CD4-positive, alpha-beta memory T cell (primary cell): ENCODE measurements at places on chromosomes 16 and 17.

DNA sequence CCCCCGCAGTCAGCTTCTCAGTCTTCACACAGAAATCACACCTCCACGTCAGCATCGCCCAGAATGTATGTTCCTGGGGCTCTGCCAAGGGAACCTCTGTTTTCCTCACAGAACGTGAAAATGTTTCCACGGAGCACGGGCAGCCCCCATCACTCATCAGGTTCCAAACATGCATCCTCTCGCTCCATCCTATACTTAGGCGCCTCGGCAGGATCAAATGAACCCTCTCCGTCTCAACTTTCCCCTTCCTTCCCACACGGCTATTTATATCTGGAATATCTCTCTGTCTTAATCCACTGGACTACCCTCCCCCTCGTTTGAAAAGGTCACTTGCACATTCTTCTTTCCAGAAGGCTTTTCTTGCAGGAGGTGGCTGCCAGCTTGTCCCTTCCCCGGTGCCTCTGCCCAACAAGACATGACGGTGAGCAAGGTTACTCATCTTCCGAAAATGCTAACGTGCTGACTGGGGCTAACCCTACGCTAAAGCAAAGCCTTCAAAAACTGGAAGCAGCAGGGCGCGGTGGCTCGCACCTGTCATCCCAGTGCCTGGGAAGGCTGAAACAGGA lies 21.6 kb downstream of the NXN start:
- no peaks in the 10 kb centered on the region for H3K27me3 ChIP-seq
- no peaks in the 10 kb centered on the region for H3K4me1 ChIP-seq
- H3K36me3 ChIP-seq = no peaks in the 10 kb centered on the region
- DNase-seq = no peak

GRCh38 chr17:37168731-37169353 lies 206.9 kb upstream of the C17orf78 start:
- H3K36me3 ChIP-seq = no peaks in the 10 kb centered on the region
- DNase-seq = no peak
- H3K27ac ChIP-seq = no peak overlapping the region
- no peak overlapping the region for H3K4me3 ChIP-seq
- H3K4me1 ChIP-seq = no peaks in the 10 kb centered on the region

GRCh38 chr16:8858994-8859912 lies 9.6 kb downstream of the CARHSP1 start:
- no peak for DNase-seq
- H3K4me3 ChIP-seq = no peak overlapping the region
- peaks cover 9% of the 10 kb centered on the region for H3K36me3 ChIP-seq
- H3K27me3 ChIP-seq = no peaks in the 10 kb centered on the region
- H3K4me1 ChIP-seq = peaks cover 18% of the 10 kb centered on the region

- H3K4me1 ChIP-seq = peaks cover 7% of the 10 kb centered on the region
- no peaks in the 10 kb centered on the region for H3K36me3 ChIP-seq
- no peak for DNase-seq
- H3K4me3 ChIP-seq = no peak overlapping the region
- no peak overlapping the region for H3K27ac ChIP-seq
Observed at GRCh38 chr17:80980397-80981061, 11.1 kb upstream of the CHMP6 start.

- no peaks in the 10 kb centered on the region for H3K36me3 ChIP-seq
- no peaks in the 10 kb centered on the region for H3K4me1 ChIP-seq
- H3K4me3 ChIP-seq = no peak overlapping the region
- H3K27me3 ChIP-seq = no peaks in the 10 kb centered on the region
- no peak for DNase-seq
- H3K27ac ChIP-seq = no peak overlapping the region
Observed at GRCh38 chr17:55555772-55556171, 44.5 kb upstream of the SMIM36 start.

DNA sequence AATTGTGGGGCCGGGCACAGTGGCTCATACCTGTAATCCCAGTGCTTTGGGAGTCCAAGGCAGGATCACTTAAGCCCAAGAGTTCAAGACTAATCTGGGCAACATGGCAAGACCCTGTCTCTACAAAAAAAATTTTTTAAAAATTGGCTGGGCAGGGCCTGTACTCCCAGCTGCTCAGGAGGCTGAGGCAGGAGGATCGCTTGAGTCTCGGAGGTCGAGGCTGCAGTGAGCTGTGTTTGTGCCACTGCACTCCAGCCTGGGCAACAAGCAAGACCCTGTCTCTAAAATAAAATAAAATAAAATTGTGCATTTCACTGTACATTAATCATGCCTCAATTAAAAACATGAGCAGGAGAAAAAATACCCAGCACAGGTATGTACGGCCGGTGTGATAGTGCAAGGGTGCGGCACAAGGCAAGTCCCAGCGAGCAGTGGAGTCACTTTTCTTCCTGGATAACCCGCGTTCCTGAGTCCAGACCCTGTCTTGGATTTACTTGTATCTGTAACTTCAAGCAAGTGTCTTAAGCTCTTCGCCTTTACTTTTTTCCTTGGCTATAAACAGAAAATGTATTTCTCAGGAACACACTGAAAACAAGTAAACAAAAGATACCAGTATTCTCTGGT lies 11.4 kb downstream of the ZDHHC7 start:
- peaks cover 47% of the 10 kb centered on the region for H3K4me1 ChIP-seq
- no peak overlapping the region for H3K4me3 ChIP-seq
- no peaks in the 10 kb centered on the region for H3K27me3 ChIP-seq
- no peak for DNase-seq
- H3K36me3 ChIP-seq = peaks cover 7% of the 10 kb centered on the region
- H3K27ac ChIP-seq = no peak overlapping the region
